ENCODE measurements at places on chromosomes 12 and 14.

DNA sequence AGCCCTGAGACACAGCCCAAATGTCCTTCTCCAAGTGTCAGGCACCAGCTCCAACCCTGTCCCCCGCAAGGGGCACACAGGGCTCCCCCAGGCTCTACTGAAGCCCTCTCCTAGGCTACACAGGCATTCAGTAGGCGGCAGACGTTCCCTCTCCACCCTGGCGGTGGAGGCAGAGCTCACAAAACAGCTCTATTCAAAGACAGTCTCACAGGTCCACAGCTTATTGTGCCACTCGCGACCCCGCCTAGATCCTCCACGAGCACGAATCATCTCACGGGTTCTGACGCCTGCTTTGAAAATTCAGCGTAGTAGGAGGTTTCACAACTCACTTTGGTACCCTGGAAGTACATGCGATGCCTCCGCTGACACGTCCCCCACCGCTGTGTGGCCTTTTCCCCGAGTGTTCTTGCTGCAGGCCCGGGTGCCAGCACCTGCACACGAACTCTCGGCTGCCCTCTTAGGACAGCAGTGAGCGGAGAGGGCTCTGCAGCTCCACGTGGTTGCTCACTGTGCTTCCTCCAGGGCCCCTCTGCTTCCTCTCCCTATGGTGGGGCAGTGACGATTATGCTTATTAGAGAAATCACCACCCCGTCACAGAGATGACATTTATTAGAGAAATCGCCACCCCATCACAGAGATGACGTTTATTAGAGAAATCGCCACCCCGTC is 78.5 kb downstream of the ADGRD1 start:
- DNase-seq, result no peak

DNA sequence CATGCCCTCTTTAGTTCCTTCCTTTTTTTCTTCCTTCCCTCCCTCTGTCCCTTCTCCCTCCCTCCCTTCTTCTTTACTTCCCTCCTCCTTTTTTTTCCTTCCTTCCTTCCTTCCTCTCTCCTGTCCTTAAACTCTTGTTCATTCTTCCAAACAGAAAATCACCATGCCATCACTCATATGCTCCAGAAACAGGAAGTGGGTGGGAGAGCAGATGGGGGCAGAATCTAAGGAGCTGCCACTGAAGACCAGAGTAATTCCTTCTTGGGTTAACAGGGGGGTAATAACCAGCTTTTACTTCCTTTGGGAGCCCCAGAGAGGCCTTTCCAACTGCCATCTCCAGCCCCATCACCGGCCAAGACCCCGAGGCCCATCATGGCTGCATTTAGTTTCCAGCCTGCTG is 51.2 kb downstream of the SVOP start:
- no peak for DNase-seq

GRCh38 chr14:94292526-94292871 is 569 bp downstream of the SERPINA10 start:
- DNase-seq, result no peak

- DNase-seq, result no peak
Measured at GRCh38 chr14:99123208-99123870, 148.7 kb downstream of the BCL11B start.

DNA sequence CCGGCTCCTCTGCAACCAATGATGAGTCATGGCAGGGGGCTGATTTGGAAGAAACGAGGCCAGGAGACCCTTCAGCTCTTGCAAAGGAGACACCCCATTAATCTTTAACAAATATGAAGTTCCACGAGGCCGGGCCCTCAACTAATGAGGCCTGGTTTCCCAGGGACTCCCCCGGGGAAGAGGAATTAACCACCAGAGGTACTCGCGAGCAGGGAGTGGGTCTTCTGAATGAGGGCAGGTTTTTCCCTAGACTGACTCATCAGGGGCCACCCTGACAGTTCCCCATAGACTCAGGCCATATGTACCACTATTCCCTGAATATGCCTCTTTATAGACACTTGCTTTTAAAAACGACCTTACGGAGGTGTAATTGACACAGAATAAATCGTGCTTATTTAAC is 150.7 kb upstream of the LHX5 start:
- DNase-seq, result no peak

DNA sequence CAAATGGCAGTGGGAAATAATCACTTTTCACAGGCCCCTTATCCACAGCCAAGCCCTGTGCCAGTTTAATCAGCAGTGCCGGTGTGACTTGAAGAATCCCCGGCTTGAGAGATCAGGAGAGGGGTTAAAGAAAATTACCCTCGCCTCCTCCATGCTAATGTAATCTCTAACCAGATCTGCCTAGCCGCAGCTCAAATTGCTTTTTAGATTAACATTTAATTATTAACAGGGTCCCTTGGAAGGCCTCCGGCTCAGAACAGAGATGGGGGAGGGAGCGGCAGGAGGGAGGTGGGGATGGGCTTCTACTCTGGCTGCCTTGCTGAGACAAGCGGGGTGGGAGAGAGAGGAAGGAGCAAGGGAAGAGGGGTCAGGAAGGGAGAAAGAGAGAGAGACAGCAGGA is 24.0 kb downstream of the FAM222A start:
- DNase-seq, result peak; percentile 15

- DNase-seq, result no peak
Measured at GRCh38 chr14:67933266-67933665, 113.7 kb downstream of the RAD51B start.

GRCh38 chr14:57823015-57823660 is 42.8 kb downstream of the SLC35F4 start:
- DNase-seq, result no peak

DNA sequence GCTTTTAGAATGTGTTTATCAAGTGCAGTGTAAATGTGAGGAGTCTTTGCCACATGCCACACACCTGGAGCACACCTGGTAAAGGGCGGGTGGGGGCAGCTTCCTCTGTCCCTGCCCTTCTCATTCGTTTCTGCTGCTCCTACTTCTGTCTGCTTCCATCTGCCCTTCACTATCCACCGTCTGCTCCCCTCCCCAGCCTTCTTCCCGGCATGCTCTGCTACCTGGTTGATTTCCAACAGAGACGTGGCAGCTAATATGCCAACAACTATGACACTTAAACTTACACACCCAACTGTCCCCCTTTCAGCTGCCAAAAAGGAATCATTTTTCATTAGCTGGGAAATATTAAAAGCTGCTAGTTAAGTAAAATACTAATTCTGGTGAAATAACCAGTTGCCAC is 9.1 kb upstream of the CARMIL3 start:
- DNase-seq, result no peak

DNA sequence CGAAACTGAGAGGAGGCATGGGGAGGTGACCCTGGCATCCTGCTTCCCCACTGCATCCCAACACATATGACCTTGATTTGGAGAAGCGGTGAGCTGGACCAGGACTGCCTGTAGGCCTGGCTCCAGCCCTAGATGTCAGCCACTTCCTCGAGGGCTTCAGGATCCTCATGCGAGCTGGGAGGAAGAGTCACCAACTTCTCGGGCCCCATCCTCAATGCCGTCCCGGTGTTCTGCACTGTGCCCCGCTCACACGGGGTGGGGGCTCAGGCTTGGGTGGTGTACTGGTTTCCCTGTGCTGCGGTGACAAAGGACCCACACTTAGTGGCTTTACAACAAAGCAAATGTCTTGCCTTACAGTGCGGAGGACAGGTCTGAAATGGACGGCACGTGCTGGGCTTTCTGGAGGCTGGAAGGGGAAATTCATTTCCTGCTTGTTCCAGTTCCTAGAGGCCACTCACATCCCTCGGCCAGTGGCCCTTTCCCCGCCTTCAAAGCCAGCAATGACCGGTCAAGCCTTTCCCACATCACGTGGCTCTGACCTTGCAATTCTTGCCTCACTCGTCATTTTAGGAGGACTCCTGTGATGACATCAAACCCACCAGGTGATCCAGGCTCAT is 298.1 kb upstream of the RTL1 start:
- DNase-seq, result no peak

- no peak for DNase-seq
Measured at GRCh38 chr14:101596742-101597141, 35.4 kb downstream of the DIO3 start.

DNA sequence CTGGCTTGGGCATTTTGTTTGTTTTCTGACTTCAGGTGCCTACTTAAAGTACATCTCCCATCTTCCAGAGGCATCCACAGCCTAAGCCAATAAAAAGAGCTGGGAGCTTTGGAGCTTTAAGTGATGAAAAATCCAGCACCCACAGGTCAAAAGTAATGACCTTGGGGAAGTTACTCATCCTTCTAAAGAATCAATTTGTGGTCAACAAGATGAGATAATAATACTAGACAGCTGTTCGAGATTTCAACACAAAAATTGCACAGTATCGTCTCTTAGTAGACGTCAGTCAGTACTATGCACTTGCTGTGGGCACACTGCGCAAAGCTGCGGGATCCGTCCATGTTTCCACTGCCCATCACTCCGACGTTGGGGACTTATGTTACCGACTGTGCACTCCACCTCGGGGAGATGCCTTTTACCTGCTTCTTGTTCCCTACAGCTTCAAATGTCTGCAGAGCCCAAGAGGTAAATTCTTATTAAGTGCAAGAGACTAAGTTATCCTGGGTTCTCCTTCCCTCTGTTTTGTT is 1.3 kb downstream of the ST8SIA1 start:
- no peak for DNase-seq

GRCh38 chr12:31206038-31206670 is 119.8 kb downstream of the SINHCAF start:
- DNase-seq, result no peak

DNA sequence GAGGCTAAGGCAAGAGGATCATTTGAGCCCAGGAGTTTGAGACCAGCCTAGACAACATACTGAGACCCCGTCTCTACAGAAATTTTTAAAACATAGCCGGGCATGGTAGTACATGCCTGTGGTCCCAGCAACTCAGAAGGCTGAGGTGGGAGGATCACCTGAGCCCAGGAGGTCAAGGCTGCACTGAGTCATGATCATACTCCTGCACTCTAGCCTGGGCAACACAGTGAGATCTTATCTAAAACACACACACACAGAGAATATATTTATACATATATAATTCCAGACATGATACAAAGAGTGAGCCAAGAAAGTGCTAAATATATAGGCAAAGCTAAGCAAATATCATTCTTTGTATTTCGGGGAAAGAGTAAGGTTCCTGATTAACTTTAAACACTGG is 9.4 kb downstream of the ZFC3H1 start:
- DNase-seq, result no peak

DNA sequence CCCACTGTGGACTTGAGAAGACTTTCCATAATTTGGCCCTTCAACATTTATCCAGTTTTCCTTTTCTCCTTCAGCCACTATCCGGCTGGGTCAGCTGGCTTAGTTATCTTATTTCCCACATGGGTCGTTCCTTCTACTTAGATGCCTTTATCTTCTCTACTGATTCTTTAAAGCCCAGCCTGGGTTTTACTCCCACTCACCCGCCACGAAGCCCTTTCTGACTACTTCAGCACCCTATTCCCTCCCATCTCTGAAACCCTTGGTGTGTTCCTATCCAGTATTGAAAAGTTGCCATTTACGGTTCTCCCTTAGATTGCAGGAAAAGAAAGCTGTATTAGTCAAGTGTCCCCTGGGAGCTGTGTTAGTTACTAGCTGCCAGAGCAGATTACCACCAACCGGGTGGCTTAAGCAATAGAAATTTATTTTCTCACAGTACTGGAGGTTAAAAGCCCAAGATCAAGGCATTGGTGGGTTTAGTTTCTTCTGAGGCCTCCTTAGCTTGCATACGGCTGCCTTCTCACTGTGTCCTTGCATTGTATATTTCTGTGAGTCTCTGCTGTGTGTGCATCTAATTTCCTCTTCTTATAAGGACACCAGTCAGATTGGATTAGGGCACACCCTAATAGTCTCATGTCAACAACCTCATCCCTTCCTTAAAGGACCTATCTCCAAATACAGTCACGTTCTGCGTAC is 105.5 kb downstream of the GPATCH2L start:
- DNase-seq, result no peak

DNA sequence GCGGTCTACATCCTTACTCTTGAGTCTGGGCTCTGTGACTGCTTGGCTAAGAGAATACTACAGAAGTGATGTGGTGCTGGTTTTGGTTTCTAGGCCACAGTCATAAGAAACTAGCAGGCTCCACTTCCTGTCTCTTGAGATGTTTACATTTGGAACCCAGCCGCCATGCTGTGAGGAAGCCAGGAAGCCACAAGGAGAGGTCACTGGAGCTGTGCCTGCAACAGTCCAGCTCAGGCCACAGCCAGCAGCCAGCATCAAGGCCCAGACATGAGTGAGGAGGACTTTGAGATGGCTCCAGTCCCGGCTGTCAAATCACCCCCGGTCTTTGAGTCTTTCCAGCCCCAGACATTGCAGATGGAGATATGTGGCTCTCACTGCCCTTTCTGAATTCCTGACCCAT is 12.9 kb upstream of the FAM181A start:
- no peak for DNase-seq

- no peak for DNase-seq
Measured at GRCh38 chr14:104202259-104203070, 64.1 kb downstream of the KIF26A start.

GRCh38 chr12:57522887-57523705 is 472 bp downstream of the MBD6 start:
- peak; percentile 76 for DNase-seq

GRCh38 chr12:24909667-24910066 is 39.2 kb downstream of the BCAT1 start:
- DNase-seq, result peak; percentile 57

DNA sequence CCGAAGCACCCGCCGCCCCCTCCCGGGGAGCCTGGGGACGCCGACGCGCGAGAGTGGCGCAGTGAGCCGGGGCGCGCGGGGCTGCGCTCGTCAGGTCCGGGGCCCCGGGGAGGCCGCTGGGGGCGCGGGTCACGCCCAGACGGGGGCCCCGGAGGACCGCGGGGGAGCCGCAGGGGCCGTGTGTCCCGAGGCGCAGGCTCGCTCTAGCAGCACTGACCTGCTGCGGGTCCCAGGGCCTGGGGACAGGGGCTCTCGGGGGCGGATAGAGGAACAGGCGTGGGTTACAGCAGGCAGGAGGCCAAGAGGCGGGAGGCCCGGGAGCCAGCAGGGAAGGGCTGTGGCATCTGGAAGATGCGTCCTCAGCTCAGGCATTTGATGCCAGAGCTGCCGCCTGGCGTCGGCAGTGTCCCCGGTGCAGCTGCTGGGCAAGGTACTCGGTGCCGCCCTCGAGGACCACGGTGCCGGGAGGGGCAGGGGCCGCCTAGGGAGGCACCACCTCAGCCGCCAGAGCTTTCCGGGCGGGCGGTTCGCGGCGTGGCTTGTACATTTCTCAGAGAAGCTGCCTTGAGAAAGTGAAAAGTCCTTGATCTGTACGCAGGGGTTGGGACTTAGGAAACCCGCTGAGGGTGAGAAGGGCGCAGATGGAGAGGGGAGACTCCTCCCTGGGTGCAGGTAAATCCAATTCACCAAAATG is 1.2 kb downstream of the WNT5B start:
- DNase-seq, result peak; percentile 71
